ENCODE measurements at places on chromosomes 11 and 22.
A peak's percentile ranks its signal among the peaks of the same experiment; 100 is the strongest.

- DNase-seq, result no peak
These were observed 34.6 kb downstream of the RASD2 start for GRCh38 chr22:35575116-35575748.

DNA sequence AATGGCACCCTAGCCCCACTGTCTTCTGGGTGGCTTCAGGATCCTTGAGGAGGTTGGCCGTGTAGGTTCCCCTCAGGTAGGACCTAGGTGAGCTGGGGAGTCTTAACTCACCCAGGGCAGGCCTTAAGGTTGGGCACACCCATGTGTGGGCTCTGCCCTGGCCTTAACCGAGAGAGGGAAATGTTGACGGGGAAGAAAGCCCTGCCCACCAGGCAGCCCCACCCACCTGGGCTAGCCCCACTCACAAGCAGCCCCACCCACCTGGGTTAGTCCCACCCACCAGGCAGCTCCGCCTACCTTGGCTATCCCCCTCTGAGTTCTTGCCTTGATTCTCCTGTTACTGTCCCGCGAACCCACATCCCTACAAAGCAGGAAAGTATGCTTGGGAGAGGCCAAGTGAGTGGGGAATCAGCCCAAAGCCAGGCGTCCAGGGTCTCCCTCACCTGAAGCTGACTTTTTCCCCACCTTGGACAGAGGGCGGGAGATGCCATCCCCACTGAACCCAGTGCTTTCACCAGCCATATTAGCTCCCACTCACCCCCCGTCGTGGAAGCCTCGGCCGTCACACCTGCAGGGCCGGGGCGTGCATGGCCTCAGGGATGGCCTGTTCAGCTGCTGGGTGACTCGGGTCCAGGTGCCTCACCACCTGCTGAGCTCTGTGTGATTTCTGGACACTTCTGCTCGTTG lies at the start of gene MYEOV:
Gene MYEOV, plus strand, starts transcription at position 337 of the 687 bp plus-strand sequence. CDS start 1,200 bp downstream, outside the sequence.
- DNase-seq, result peak; percentile 19

DNA sequence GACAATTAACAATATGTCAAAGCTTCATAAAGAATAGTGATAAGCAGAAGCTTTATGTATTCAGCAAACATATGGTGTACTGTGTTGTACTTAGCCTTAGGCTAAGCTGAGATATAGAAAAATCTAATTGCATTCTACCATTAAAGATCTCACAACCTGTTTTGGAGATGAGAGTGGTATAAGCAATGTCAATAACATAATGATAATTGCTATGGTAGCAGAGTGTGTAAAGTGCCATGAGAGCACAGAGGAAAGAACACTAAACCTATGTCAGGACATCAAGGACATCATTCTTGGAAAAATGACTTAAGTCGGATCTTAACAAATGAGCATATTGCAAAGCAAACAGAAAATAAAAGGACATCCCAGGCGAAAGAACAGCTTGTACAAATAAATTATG lies 28.6 kb upstream of the ANGPTL5 start:
- DNase-seq, result no peak

DNA sequence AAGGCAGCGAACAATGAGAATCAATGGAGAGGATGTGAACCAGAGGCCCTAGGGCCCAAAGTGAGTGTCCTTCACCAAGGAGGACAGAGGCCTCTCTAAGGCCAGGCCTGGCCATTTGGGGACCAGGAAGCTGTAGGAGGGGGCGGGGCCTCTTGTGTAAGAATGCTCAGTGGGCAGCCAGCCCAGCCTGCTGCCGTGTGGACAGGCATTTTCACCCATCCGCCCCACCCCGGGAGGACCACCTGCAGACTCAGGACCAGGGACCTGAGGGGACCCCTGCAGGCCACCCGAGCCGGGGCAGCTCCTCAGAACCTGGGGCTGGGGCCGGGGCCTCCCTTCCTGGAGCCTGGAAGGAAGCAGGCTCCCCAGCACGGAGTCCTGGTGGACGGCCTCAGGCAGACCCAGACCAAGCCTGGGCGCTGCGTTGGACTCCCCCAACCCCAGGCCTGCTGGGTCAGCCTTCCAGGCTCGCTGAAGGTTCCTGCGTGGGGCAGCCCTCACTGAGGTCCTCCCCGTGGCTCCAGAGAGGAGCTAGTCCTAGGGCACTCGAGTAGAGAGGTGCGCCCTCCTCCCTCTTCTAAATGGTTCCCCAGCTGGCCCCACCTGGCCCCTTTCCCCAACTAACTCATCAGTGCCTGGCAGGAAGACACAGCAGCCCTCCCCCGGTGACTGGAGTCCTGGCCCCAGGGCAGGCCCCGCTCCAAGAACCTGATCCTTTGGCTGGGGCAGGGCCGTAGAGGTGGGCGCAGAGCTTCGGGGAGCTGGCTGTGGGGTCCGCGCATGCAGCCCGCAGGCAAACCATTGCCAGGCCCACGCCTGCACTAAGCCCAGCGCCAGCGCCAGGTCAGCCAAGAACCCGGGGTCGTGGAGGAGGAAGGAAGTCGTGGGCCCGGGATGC lies 1.5 kb upstream of the TRABD start:
- DNase-seq, result no peak

DNA sequence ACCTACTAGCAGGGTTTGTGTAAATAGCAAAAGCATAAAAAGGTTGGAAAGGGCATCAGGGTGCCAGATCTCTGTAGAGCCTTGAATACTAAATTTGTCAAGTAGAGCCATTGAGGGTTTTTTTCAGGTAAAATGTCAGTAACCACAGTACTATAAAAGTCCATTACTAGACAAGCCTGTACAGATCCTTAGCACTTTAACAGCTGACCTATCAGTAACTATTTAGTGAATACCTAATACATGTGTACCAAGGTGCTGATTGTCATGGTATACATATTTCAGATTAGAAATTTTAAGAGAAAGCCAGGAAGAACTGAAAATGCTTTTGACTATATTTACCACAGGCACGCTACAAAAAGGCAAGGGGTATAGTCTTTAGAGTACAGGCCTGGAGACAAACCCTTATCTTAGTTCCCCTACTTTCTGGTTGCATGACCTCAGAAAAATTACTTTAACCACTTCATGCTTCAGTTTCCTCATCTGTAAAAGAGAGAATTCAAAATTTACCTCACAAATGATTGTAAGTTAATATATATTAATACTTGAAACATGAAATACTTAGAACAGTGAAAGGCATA lies 57.9 kb downstream of the RAB38 start:
- DNase-seq, result no peak

GRCh38 chr22:18057568-18058209 lies 20.1 kb upstream of the PEX26 start:
- DNase-seq, result peak; percentile 9
